CD14-positive monocyte (primary cell): ENCODE measurements at places on chromosomes 16 and 17. TPM values are rescaled to one million over a fixed set of nuclear protein-coding genes. Genes with fewer than 3 reads are reported as not detected.

DNA sequence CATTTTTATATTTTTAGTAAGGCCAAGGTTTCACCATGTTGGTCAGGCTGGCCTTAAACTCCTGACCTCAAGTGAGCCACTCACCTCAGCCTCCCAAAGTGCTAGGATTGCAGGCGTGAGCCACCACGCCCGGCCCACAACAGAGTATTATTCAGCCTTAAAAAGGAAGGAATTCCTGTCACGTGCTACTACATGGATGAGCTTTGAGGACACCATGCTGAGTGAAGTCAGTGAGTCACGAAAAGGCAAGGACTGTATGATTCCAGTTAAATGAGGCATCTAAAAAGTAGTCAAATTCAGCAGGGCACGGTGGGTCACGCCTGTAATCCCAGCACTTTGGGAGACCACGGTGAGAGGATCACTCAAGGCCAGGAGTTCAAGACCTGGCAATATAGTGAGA is 9.7 kb downstream of the CSF3 start:
- H3K36me3 ChIP-seq = peaks cover 93% of the 10 kb centered on the region
- H3K27ac ChIP-seq = no peak overlapping the region
- H3K4me3 ChIP-seq = no peak overlapping the region

DNA sequence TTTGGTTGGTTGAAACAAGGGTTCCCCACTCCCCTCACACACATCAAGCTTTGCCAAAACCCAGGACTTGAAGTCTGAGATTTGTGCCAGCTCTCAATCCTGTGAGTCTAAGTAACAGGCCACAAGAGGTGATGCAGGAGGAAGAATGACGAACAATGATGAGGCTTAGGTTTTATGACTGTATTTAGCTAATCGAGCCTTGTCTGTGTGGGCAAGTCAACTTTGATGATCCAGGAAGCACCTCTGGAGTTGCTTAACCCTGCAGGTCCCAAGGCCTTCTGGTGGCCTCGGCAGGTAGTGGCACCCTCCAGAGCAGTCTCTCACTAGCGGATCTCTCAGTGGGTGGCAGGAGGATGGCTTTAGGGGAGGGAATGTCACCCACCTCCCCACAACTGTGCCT is 28.7 kb downstream of the CDK5RAP3 start:
- no peaks in the 10 kb centered on the region for H3K36me3 ChIP-seq
- peak; percentile 48 for DNase-seq
- no peaks in the 10 kb centered on the region for H3K27me3 ChIP-seq
- peaks cover 61% of the 10 kb centered on the region for H3K4me1 ChIP-seq

DNA sequence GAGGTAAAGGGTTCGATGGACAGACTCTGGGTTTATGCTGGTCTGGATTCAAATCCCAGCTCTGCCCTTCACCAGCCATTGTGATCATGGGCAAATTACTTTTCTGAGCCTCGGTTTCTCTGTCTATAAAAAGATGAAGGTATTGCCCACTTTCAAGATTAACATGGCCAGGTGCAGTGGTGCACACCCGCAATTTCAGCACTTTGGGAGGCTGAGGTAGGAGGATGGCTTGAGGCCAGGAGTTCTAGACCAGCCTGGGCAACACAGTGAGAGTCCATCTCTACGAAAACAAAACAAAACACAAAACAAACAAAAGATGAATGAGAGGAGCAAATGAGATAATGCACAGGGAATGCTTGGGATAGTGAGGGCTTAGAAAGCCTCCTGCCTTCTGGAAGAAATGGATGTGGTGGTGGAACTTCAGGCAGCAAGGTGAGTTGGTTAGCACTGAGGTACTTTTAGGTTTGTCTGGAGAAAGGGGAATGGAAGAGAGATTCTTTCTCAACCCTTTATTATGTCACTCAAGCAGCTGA is 8.5 kb downstream of the ADGRG3 start:
- H3K36me3 ChIP-seq = no peaks in the 10 kb centered on the region
- no peak for DNase-seq
- H3K4me1 ChIP-seq = peaks cover 50% of the 10 kb centered on the region
- no peak overlapping the region for H3K4me3 ChIP-seq

- no peak for DNase-seq
- no peak overlapping the region for H3K27ac ChIP-seq
- no peaks in the 10 kb centered on the region for H3K4me1 ChIP-seq
Measured at GRCh38 chr17:82157046-82158035, 55.3 kb downstream of the CCDC57 start.

DNA sequence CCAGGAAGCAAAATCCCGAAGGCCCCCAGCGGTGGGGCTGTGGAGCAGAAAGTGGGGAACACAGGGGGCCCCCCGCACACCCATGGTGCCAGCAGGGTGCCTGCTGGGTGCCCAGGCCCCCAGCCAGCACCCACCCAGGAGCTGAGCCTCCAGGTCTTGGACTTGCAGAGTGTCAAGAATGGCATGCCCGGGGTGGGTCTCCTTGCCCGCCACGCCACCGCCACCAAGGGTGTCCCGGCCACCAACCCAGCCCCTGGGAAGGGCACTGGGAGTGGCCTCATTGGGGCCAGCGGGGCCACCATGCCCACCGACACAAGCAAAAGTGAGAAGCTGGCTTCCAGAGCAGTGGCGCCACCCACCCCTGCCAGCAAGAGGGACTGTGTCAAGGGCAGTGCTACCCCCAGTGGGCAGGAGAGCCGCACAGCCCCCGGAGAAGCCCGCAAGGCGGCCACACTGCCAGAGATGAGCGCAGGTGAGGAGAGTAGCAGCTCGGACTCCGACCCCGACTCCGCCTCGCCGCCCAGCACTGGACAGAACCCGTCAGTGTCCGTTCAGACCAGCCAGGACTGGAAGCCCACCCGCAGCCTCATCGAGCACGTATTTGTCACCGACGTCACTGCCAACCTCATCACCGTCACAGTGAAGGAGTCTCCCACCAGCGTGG is 6.5 kb downstream of the CBX2 start:
- H3K4me3 ChIP-seq = no peak overlapping the region
- peaks cover 54% of the 10 kb centered on the region for H3K27me3 ChIP-seq
- H3K27ac ChIP-seq = no peak overlapping the region
- H3K4me1 ChIP-seq = peaks cover 12% of the 10 kb centered on the region
- no peak for DNase-seq
- no peaks in the 10 kb centered on the region for H3K36me3 ChIP-seq

DNA sequence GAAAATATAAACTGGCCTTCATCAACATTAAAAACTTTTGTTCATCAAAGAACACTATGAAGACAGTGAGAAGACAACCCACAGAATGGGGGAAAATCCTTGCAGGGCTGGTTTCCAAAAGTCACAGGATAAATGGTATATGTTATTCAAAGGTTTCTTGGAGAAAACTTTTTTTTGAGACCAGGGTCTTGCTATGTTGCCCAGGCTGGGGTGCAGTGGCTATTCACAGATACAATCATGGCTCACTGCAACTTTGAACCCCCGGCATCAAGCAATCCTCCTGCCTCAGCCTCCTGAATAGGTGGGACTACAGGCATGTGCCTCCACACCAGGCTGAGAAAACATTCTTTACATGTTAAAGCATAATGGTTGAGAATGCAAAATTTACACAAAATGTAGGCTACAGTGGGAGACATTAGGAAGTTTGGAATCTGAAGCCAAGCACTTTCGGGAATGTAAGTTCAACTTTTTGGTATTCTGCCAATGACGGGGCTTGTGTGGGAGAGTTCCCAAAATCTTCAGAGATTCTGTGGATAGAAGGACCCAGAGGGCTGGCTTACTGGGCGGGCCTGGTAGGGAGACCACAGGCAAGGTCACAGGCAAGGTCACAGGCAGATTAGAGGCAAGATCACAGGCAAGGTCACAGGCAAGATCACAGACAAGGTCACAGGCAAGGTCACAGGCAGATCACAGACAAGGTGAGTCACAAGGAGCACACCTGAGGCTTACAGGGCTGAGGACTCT is 24.2 kb upstream of the ATP2A3 start:
- no peak for DNase-seq
- H3K27ac ChIP-seq = no peak overlapping the region
- H3K27me3 ChIP-seq = no peaks in the 10 kb centered on the region
- peaks cover 7% of the 10 kb centered on the region for H3K4me1 ChIP-seq
- no peaks in the 10 kb centered on the region for H3K36me3 ChIP-seq
- H3K4me3 ChIP-seq = no peak overlapping the region

GRCh38 chr17:7175330-7175733 is 3.8 kb downstream of the ASGR1 start:
- no peak overlapping the region for H3K4me3 ChIP-seq
- no peaks in the 10 kb centered on the region for H3K36me3 ChIP-seq
- H3K4me1 ChIP-seq = peaks cover 56% of the 10 kb centered on the region

- no peak overlapping the region for H3K27ac ChIP-seq
- no peaks in the 10 kb centered on the region for H3K4me1 ChIP-seq
- H3K36me3 ChIP-seq = no peaks in the 10 kb centered on the region
- DNase-seq = no peak
Measured at GRCh38 chr17:51761105-51761504, 397.4 kb downstream of the CA10 start.

DNA sequence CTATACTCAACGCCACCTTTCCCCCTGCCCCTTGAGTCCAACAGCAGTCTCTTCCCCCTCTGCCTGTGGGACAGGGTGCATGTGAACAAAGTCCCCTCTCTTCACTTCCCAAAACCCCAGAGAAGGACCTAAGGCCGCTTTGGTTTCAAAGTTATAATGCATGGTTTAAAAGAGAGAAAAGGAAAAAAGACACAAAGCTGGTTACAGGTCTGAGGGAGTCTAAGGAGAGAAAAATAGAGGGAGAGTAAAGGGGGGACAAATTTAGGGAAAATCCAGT is 1.1 kb upstream of the GABARAP start:
- H3K4me3 ChIP-seq = peak overlapping the region; percentile 95
- H3K27me3 ChIP-seq = no peaks in the 10 kb centered on the region
- peaks cover 34% of the 10 kb centered on the region for H3K36me3 ChIP-seq
- peaks cover 30% of the 10 kb centered on the region for H3K4me1 ChIP-seq
- H3K27ac ChIP-seq = peak overlapping the region; percentile 99

GRCh38 chr16:29813644-29814562 is 1.9 kb downstream of the PRRT2 start:
- H3K36me3 ChIP-seq = peaks cover 12% of the 10 kb centered on the region
- no peak overlapping the region for H3K4me3 ChIP-seq
- H3K4me1 ChIP-seq = peaks cover 75% of the 10 kb centered on the region
- H3K27ac ChIP-seq = no peak overlapping the region

GRCh38 chr17:157901-158300 is 20.5 kb downstream of the SCGB1C2 start:
- no peak overlapping the region for H3K27ac ChIP-seq
- no peaks in the 10 kb centered on the region for H3K27me3 ChIP-seq
- H3K4me3 ChIP-seq = no peak overlapping the region
- H3K36me3 ChIP-seq = no peaks in the 10 kb centered on the region
- H3K4me1 ChIP-seq = no peaks in the 10 kb centered on the region

GRCh38 chr16:3578121-3578520 is 918 bp upstream of the NLRC3 start:
- no peaks in the 10 kb centered on the region for H3K27me3 ChIP-seq
- H3K27ac ChIP-seq = no peak overlapping the region
- H3K4me3 ChIP-seq = no peak overlapping the region
- DNase-seq = no peak
- H3K4me1 ChIP-seq = peaks cover 41% of the 10 kb centered on the region

- no peaks in the 10 kb centered on the region for H3K4me1 ChIP-seq
- H3K4me3 ChIP-seq = no peak overlapping the region
- H3K36me3 ChIP-seq = no peaks in the 10 kb centered on the region
- no peaks in the 10 kb centered on the region for H3K27me3 ChIP-seq
- DNase-seq = no peak
Measured at GRCh38 chr16:26905336-26905735, 161.4 kb upstream of the C16orf82 start.

DNA sequence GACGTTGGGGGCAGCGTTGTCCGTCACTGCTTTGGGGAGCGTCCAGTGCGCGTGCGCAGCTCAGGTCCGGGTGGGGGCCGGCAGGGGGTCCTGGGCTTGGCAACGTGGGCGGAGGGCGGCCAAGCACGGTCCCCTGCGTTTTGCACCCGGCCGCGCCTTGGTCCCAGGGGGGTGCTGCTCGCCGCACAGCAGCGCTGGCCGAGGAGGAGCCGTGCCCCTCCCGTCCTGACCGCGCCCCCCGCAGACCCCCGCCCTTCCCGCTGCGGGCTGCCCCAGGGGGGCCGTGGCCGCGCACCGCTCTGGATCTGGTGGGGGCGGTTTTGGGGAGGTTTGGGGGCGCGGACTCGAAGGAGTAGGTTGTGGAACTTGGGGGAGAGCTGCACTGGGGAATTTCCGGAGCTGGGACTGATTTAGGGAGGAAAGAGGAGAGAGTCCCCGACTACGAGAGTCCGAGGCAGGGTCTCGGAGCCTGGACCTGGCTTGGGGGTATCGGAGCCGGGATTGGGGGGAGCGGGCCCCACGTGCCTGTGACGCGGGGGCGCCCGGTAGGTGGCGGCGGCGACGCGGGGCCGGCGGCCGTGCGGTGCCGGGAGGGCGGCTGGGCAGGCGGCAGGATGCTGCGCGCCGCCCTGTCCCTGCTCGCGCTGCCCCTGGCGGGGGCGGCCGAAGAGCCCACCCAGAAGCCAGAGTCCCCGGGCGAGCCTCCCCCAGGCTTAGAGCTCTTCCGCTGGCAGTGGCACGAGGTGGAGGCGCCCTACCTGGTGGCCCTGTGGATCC is at the start of gene SLC9A5:
SLC9A5 (plus strand) TSS at position 579 of the 777 bp plus-strand sequence; CDS start at position 615, 36 bp downstream.
- DNase-seq = no peak
- H3K36me3 ChIP-seq = no peaks in the 10 kb centered on the region
- H3K27me3 ChIP-seq = peaks cover 24% of the 10 kb centered on the region

GRCh38 chr17:1082579-1082978 is 85.7 kb downstream of the TIMM22 start:
- H3K27ac ChIP-seq = no peak overlapping the region
- peaks cover 9% of the 10 kb centered on the region for H3K4me1 ChIP-seq
- H3K27me3 ChIP-seq = no peaks in the 10 kb centered on the region

DNA sequence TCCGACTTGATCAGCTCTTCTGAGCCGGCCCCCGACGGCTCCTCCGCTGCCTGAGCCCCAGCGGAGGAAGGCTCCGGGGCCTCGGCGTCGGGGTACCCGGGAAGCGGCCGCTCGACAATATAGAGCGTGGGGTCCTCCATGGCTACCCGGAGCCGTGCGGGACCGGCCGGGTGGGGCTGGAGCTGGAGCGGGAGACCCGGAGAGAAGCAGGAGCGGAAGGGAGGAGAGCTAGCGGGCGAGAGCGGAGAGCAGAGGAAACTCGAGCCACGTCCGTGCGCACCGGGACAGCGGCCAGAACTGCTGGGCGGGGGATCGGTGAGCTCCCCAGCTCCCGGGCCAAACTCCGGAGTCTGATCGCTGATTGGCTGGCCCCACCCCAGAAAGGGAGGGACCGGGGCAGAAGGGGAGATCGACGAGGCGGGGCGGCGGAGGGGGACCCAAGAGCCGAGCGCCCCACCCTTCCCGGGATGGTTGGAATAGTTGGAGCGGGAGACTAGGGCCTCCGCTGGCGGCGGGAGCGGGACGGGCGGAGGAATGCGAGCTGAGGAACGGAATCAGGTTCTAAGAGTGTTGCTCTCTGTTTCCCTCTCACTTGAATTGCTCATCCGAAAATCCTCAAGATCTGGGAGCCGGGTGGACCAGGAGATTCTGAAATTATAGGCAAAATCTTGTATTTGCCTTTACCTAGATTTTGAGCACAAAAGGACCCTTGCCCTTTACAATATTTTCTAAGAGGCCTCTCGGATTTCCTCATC is at the start of gene CAVIN1:
CAVIN1 (minus strand) TSS at position 299 of the 755 bp plus-strand sequence; CDS start at position 140, 159 bp downstream.
- H3K27me3 ChIP-seq = peaks cover 39% of the 10 kb centered on the region
- H3K27ac ChIP-seq = no peak within 1 kb of the TSS
- peaks cover 20% of the 10 kb centered on the region for H3K4me1 ChIP-seq
- peak within 1 kb of the TSS; percentile 5 for H3K4me3 ChIP-seq

EPN2 gene
- not detected for polyA plus RNA-seq

DOC2A gene
- polyA plus RNA-seq = 0.66 TPM

KIF19 gene
- polyA plus RNA-seq = not detected
